ENCODE measurements at places on chromosomes 4 and X. TPM values are rescaled to one million over a fixed set of nuclear protein-coding genes. Genes with fewer than 3 reads are reported as not detected.

DNA sequence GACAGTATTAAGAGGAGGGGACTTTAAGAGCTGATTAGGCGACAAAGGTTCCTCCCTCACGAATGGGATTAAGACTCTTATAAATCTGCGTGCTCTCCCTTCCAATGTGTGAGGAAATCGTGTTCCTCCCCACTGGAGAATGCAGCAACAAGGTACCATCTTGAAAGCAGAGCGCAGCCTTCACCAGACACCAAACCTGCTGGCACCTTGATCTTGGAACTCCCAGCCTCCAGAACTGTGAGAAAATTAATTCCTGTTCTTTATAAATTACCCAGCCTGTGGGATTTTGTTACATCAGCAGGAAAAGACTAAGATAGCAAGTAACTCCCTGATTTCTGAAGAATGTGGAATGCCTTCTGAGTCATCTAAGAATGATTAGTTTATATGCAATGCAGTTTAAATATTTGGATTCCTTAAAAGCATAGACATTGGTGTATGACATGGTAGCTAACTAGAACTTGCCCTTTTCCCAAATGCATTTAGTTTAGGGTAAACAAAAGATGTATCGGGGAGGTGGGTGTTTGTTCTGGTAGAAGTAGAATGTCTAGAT lies 86.1 kb downstream of the USP46 start:
- no peaks in the 10 kb centered on the region for H3K36me3 ChIP-seq
- H3K4me1 ChIP-seq, result peaks cover 9% of the 10 kb centered on the region
- no peak overlapping the region for H3K27ac ChIP-seq
- no peak overlapping the region for H3K4me3 ChIP-seq
- no peaks in the 10 kb centered on the region for H3K27me3 ChIP-seq

The SHOX gene
- not detected for total RNA-seq

The PNMA6F gene
- total RNA-seq, result not detected

DNA sequence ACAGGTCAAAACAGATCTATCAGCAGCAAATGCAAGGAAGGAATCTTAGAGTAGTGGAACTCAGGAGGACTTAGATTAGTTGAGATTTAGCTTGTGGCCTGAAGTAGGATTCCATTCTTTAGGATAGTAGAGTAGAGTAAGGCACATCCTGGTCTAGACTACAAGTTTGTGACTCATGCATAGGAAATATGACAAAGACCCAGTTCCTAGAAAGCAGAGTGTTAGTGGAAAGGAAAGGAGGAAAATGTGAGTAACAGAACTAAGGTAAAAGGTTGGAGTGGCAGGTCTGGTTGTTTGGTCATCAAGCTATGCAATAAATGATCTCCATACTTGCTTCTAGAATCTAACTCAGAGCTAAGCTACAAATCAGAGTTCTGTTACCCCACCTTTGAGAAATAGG lies 595.0 kb downstream of the ACTRT1 start:
- no peak for DNase-seq
- no peak overlapping the region for H3K4me3 ChIP-seq
- no peak overlapping the region for H3K27ac ChIP-seq
- no peaks in the 10 kb centered on the region for H3K27me3 ChIP-seq
- H3K4me1 ChIP-seq, result no peaks in the 10 kb centered on the region

- no peaks in the 10 kb centered on the region for H3K27me3 ChIP-seq
- no peak for DNase-seq
- H3K27ac ChIP-seq, result no peak overlapping the region
- H3K4me1 ChIP-seq, result no peaks in the 10 kb centered on the region
- H3K36me3 ChIP-seq, result no peaks in the 10 kb centered on the region
Observed at GRCh38 chr4:63553123-63553522, 856.1 kb downstream of the TECRL start.

DNA sequence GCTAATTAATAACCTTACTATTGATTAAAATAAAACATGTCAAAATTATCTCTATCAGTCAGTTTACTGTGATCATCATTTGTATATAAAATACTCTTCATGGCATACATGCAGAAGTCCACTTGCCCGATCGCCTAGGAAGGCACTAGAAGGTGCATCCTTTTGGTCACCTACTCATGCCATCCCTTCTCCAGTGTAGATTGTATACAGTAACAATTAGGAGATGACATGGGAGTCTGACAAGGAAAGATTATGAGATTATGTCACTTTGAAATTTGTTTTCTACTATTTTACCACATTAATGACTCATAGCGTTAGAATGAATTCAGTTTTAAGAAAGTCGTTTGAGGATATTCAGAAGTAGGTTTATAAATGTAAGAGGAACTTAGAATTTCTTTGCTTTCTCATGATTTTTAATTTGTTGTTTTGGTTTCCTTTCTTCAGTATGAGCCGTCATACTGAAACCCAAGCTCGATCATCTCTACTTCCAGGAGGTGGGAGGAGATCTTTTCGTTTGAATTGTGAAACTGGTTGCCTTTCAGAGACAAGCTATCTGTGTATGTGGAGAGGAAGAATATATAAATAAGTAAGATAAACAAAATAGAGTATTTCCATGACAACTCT lies 51.1 kb upstream of the UNC5C start:
- H3K36me3 ChIP-seq, result no peaks in the 10 kb centered on the region
- no peaks in the 10 kb centered on the region for H3K27me3 ChIP-seq
- DNase-seq, result no peak
- H3K4me1 ChIP-seq, result no peaks in the 10 kb centered on the region

The MSX1 gene
- total RNA-seq, result 1.1 TPM

The LRRC66 gene
- total RNA-seq, result not detected

The NAP1L2 gene
- total RNA-seq, result not detected

- H3K36me3 ChIP-seq, result no peaks in the 10 kb centered on the region
- H3K27ac ChIP-seq, result no peak overlapping the region
- DNase-seq, result no peak
- H3K27me3 ChIP-seq, result no peaks in the 10 kb centered on the region
- no peak overlapping the region for H3K4me3 ChIP-seq
Observed at GRCh38 chr4:175824076-175824475, 12.0 kb upstream of the GPM6A start.

The ARR3 gene
- not detected for total RNA-seq

DNA sequence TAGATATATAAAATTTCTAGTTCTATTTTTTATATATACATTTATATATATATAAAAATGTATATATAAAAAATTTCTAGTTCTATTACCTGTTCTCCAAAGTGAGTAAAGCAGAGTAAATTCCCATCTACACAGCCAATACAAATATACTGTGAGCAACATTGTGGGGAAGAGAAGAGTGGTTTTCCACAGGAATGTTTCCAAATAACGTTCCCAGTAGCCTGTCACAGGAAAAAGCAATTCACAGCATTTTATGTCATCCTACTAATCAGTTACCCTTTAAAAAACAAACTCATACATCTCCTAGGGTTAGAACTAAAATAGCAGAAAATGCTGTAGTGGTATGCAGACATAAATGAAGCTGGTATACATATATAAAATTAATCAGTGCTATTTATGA lies 44.5 kb downstream of the AASDH start:
- H3K4me1 ChIP-seq, result no peaks in the 10 kb centered on the region
- no peak for DNase-seq
- H3K4me3 ChIP-seq, result no peak overlapping the region

The GAGE12F gene
- total RNA-seq, result not detected

DNA sequence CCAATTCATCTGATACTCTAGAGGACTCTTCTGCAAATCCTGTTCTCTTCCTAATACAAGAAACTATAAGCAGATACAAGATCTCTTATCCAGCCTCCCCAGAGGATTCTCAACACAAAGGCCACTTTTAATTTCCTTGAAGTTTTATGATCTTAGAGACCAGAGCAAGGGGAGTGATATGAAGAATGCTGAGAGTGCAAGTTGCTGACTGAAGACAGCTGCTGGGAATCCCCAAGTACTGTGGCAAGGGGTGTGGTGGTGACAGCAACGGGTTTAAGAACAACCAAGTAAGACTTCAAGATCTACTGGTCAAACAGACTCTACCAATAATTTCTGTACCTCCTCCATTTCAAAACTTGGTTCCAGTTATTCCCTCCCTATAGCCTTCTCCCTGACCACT lies 7.0 kb downstream of the AMMECR1 start:
- H3K27me3 ChIP-seq, result no peaks in the 10 kb centered on the region
- H3K27ac ChIP-seq, result no peak overlapping the region
- no peak overlapping the region for H3K4me3 ChIP-seq
- no peaks in the 10 kb centered on the region for H3K4me1 ChIP-seq
- DNase-seq, result no peak
- no peaks in the 10 kb centered on the region for H3K36me3 ChIP-seq

- H3K4me3 ChIP-seq, result no peak overlapping the region
- no peaks in the 10 kb centered on the region for H3K27me3 ChIP-seq
Observed at GRCh38 chrX:148611993-148612392, 111.6 kb downstream of the AFF2 start.

The AMTN gene
- total RNA-seq, result not detected

DNA sequence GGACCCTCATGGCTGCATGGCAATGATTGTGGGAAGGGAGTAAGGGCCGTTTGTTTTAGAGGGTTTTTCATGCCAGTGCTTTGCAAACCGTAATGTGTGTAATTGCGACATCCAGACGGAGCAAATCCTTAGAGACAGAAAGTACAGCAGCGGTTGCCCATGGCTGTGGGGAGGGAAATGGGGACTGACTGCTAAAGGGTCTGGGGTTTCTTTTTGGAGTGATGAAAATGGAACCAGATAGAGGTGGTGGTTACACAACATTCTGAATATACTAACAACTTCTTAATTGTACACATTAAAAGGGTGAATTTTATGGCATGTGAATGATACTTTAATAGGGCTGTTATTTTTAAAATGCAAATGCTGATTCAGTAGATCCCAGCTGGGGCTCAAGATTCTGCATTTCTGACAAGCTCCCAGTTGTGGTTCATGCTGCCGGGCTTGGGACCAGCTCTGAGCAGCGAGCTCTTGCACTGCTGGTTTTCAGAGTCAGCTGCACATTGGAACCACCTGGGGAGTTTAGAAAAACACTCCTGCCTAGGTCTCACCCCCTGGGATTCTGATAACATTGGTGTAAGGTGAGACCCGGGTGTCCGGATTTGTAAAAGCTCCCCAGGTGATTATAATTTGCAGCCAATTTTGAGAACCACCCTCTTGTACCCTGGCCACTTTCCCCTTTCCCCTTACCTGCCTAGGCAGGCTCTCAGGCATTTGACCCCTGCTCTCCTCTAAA lies 47.7 kb downstream of the PRPS1 start:
- peak overlapping the region; percentile 48 for H3K4me3 ChIP-seq
- DNase-seq, result peak; percentile 68
- H3K27ac ChIP-seq, result peak overlapping the region; percentile 91
- no peaks in the 10 kb centered on the region for H3K36me3 ChIP-seq
- H3K27me3 ChIP-seq, result no peaks in the 10 kb centered on the region

- no peaks in the 10 kb centered on the region for H3K27me3 ChIP-seq
- H3K4me1 ChIP-seq, result no peaks in the 10 kb centered on the region
- DNase-seq, result no peak
- no peaks in the 10 kb centered on the region for H3K36me3 ChIP-seq
- H3K4me3 ChIP-seq, result no peak overlapping the region
Observed at GRCh38 chrX:1895583-1895982, 280.7 kb downstream of the ASMT start.

The SPINK2 gene
- total RNA-seq, result not detected

DNA sequence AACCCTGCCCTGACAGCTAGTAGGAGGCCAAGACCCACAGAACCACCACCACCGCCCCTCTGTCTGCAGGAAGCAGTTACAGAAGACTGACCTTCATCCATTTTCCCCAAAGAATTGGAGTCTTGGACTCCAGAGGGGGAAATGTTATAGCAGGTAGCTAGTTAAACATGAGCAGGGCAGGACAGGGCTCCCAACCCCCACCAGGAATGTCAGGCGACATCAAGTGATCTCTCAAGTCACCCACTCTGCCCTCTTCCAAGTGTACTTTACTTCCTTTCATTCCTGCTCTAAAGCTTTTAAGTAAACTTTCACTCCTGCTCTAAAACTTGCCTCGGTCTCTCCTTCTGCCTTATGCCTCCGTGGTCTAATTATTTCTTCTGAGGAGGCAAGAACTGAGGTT lies 17.1 kb upstream of the AADAT start:
- DNase-seq, result peak; percentile 75
- no peak overlapping the region for H3K4me3 ChIP-seq
- no peaks in the 10 kb centered on the region for H3K36me3 ChIP-seq
- H3K4me1 ChIP-seq, result no peaks in the 10 kb centered on the region
- H3K27me3 ChIP-seq, result no peaks in the 10 kb centered on the region

GRCh38 chr4:54368281-54369265 lies 139.5 kb downstream of the PDGFRA start:
- H3K36me3 ChIP-seq, result no peaks in the 10 kb centered on the region
- no peak overlapping the region for H3K4me3 ChIP-seq
- no peak overlapping the region for H3K27ac ChIP-seq
- no peaks in the 10 kb centered on the region for H3K27me3 ChIP-seq

- H3K36me3 ChIP-seq, result no peaks in the 10 kb centered on the region
- H3K27ac ChIP-seq, result no peak overlapping the region
- peaks cover 8% of the 10 kb centered on the region for H3K4me1 ChIP-seq
- H3K4me3 ChIP-seq, result no peak overlapping the region
Observed at GRCh38 chr4:138959097-138959815, 56.3 kb upstream of the NOCT start.

The HSFX1 gene
- 4.2 TPM for total RNA-seq

DNA sequence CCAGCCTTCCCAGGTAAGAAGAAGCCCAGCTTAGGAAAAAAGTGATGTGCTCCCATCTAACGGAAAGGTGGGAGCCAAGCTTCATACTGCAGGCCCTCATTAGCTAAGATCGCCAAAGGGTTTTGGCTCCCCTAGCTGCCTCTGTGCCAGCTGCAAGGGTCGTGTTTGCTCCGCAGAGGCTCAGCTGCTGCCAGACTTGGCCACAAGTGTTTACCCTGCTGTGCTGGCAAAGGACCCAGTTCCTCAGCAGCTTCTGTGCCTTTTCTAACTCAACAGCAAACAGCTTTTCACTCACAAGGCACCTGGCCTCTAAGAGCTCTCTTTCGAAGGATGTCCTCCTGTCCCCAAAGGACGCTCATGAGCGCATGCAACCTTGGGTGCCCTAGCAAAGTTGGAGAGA lies 12.2 kb upstream of the VMA21 start:
- H3K36me3 ChIP-seq, result no peaks in the 10 kb centered on the region
- H3K27ac ChIP-seq, result no peak overlapping the region
- H3K4me1 ChIP-seq, result no peaks in the 10 kb centered on the region
- H3K27me3 ChIP-seq, result no peaks in the 10 kb centered on the region
- no peak overlapping the region for H3K4me3 ChIP-seq
- no peak for DNase-seq

The CD99 gene
- 300 TPM for total RNA-seq

All from upper lobe of left lung (tissue), 6 donors.